ENCODE measurements at places on chromosomes 3 and 15. TPM values are rescaled to one million over a fixed set of nuclear protein-coding genes. Genes with fewer than 3 reads are reported as not detected.

The HES1 gene
- total RNA-seq, result 5.7 TPM

The SPESP1 gene
- total RNA-seq, result 0.68 TPM

The IP6K2 gene
- 53.8 TPM for total RNA-seq

The IMPG2 gene
- total RNA-seq, result 0.58 TPM
